Activated T-cell treated with anti-CD3 and anti-CD28 coated beads, Interleukin-2, amount 50 U/mL, for 1 hour (primary cell): ENCODE measurements at places on chromosomes 16 and 17.
A peak's percentile ranks its signal among the peaks of the same experiment; 100 is the strongest.

DNA sequence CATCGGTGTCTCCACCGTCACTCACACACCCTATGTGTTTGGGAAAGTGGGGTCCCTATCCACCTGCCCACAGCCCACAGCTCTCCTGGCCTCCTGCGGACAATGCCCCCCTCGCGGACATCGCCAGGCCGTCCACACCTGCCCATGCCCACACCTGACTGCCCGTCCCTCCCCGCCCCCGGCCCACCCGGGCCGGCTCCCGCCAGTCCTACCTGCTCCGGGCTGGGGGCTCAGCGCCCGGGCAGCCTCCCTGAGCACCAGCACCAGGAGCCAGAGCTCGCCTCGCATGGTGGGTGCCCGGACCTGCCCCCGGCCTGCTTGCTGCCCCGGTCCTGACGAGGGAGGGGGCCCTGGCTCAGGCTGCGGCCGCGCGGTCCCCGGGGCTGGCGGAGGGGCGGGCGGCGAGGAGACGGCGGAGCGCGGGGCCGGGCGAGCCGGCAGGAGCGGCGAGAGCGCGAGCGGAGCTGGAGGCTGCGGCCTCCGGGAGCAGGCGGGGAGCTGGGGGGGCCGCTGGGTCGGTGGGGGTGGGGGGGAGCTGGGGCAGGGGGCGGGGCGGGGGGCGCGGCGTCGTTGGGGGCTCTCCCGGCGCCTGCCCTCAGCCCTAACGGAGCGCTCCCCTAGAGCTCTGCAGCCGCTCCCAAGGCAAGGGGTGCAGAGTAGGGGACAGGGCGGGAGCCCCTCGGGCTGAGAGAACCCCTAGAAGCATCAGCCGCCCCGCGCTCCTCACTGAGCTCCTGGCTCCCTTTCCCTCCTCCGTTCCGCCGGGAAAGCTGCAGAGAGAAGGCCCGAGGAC lies at the start of gene PLXDC1:
Gene PLXDC1, minus strand, starts transcription at position 488 of the 793 bp plus-strand sequence. Its CDS starts 200 bp downstream, at position 288.
- DNase-seq: peak; percentile 47

- DNase-seq: no peak
Measured at GRCh38 chr17:44751806-44752205, 7.0 kb upstream of the ADAM11 start.

DNA sequence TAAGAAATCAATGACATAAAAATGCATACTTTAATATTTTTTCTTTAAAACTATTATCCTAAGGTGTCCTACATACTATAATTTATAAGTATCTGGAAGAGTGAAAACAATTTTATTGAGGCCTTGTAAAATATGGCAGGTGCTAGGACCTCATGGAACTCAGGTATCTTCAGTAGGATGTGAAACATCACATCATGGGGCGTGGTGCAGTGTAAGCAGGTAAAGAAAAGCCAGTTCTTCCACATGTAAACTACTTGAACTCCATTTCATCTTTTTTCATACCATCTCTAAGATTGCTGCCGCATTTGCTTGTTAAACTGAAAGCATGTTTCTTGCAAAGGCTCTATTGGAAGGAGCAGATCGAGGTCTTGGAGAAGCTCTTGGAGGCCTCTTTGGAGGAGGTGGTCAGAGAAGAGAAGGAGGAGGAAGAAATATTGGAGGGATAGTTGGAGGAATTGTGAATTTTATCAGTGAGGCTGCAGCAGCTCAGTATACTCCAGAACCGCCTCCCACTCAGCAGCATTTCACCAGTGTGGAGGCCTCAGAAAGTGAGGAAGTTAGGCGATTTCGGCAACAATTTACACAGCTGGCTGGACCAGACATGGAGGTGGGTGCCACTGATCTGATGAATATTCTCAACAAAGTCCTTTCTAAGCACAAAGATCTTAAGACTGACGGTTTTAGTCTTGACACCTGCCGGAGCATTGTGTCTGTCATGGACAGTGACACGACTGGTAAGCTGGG lies at the start of gene CAPNS2:
Gene CAPNS2, plus strand, starts transcription at position 253 of the 744 bp plus-strand sequence. Its CDS starts 73 bp downstream, at position 326.
- DNase-seq: no peak

GRCh38 chr17:28725166-28725659 lies 820 bp downstream of the TLCD1 start:
- peak; percentile 37 for DNase-seq

- DNase-seq: no peak
Measured at GRCh38 chr16:25110387-25110947, 1.1 kb upstream of the LCMT1 start.

GRCh38 chr16:89561142-89561883 lies 831 bp downstream of the RPL13 start:
- peak; percentile 30 for DNase-seq

DNA sequence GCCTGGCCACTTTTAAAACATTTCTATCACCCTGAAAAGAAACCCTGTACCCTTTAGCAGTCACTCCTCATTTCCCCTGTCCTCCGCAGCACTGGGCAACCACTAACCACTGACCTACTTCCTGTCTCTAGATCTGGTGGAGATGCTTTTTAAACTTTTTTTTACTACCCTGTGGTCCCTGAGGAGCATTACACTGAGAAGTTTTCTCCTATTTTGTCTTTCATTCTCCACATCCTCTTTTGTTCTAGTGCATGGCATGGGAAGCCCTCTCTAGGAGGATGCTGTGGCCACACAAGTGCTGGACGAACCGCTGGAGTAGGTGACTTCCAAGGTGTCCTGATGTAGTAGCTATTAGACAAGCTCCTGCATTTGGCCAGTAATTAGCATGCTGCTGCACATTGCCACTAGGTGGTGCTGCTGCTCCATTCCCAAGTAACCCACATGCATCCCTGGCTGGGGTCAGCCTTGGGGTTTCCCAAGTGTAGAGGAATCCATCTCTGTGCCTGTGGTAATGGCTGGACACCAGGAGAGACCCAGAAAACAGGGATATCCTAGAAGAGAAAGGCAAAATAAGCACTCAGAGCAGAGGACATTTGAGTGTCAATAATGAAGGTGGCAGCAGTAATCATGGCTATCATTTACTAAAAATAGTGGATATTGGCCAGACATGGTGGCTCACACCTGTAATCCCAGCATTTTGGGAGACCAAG lies 143.8 kb upstream of the CRHR1 start:
- DNase-seq: peak; percentile 75

DNA sequence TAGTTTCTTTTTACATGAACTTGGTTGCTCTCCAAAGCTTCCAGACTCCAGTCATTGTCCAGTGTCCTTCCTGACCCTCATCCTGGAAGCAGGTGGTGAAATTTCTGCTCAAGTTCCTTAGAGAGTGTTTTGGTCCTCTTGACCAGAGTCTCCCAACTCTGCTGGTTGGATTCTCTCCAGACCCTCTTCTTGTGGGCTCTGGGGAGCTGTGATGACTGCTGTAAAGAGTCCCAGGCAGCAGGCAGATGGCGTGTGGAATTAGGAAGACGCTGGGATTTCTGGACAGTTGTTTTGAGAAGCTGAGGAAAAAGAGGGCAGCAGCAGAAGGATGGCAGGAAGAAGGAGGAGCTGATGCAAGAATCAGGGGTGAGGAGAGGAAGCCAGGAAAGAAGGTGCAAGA lies 1.6 kb upstream of the SEZ6 start:
- no peak for DNase-seq

- DNase-seq: no peak
Measured at GRCh38 chr17:48600244-48601098, 4.3 kb downstream of the HOXB6 start.

DNA sequence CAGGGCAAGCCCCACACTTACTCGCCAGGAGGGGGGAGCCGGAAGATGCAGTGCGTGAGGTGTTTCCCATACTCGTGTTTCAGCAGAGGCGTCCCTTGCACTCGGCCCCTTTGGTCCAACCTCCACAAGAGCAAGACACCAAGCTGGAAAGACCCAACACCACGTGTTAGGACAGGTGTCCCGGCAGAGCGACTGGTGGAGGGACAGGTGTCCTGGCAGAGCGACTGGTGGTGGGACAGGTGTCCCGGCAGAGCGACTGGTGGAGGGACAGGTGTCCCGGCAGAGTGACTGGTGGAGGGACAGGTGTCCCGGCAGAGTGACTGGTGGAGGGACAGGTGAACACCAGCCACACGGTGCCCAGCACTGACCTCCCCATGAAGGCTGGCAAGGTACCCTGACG lies 19.4 kb downstream of the IFT140 start:
- DNase-seq: no peak

DNA sequence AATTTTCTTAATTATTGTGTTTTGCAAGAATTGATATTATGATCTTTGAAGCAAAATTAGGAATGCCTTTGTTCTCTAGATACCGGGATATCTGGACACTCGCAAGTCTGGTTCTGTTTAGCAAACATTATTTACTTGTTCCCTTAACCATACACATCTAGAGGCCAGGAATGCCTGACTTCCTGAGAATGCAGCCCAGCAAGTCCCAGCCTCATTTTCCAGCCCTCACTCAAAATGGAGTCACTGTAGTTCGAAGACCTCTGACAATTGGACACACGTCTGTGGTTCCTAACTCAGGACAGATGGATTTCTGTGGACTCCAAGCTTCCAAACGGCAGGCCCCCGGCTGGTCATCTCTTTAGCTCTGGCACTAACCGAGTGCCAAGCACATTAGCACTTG lies 355.4 kb upstream of the RBFOX1 start:
- DNase-seq: no peak

GRCh38 chr16:26464576-26465266 lies 602.0 kb upstream of the C16orf82 start:
- DNase-seq: no peak

- DNase-seq: no peak
Measured at GRCh38 chr16:87316450-87316922, 706 bp downstream of the C16orf95 start.

GRCh38 chr16:48811478-48811877 lies 201.5 kb upstream of the N4BP1 start:
- DNase-seq: no peak
